ENCODE measurements at places on chromosomes 3 and 15. TPM values are rescaled to one million over a fixed set of nuclear protein-coding genes. Genes with fewer than 3 reads are reported as not detected.

GRCh38 chr3:23302271-23302670 is 99.1 kb downstream of the UBE2E2 start:
- no peak overlapping the region for H3K27ac ChIP-seq
- no peaks in the 10 kb centered on the region for H3K4me1 ChIP-seq
- H3K27me3 ChIP-seq, result no peaks in the 10 kb centered on the region

The C3orf85 gene
- not detected for total RNA-seq

The GNAT1 gene
- 0.78 TPM for total RNA-seq

DNA sequence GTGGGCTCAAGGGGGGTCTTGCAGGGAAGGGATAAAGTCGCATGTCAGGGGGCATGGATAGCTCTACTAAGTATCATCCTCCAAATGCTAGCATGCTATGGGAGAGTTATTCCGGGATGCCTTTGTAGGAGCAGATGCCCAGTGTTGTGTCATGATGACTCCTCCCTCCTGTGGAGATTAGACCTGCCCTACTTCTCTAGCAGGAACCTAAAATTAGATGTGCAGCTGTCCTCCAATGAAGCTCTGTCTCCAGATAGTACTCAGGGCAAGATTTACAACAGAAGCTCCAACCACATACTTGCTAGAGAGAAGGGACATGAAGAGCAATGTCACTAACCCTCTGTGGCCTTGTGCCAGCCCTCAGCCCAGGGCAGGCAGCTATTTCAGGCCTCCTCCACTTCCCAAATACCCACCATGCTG is 82.5 kb downstream of the AGBL1 start:
- H3K27ac ChIP-seq, result no peak overlapping the region
- H3K36me3 ChIP-seq, result no peaks in the 10 kb centered on the region

- no peak overlapping the region for H3K4me3 ChIP-seq
- no peaks in the 10 kb centered on the region for H3K27me3 ChIP-seq
- no peaks in the 10 kb centered on the region for H3K36me3 ChIP-seq
- H3K27ac ChIP-seq, result no peak overlapping the region
Observed at GRCh38 chr3:18557216-18557615, 132.1 kb upstream of the SATB1 start.

DNA sequence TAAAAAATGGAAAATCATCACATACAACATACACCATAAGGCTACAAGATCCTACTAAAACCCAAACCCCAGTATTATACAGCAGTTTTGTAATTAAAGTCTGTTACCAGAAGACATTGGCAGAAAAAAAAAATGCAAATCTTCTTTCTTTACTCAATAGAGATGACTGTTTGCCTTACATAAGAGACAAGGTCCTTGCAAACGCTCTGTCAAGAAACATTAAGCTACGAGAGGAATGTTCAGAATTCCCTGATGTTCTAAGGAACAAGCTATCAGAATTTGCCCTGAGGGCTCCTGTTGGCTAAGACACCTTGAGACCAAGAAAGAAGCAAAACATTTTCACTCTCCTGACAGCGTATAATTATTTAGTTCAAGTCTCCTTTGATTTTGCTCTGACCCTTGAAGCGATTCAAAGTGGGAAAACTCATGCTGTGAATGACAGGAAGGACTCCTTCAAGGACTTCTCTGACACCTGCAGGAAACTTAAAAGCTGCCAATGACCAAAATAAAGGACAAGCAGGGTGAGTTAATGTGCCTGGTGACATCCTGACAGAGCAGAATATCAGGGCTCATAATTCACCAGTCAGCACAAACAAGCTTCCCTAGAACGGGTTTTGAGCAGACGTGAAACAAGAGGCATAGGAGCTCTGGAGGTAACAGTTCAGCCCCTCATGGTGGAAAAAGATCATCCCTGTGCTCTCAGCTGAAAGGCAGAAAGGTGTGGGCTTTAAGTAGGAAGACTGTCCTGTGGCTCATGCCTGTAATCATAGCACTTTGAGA is 2.5 kb downstream of the SCAMP2 start:
- H3K4me3 ChIP-seq, result no peak overlapping the region
- H3K27ac ChIP-seq, result no peak overlapping the region
- peaks cover 3% of the 10 kb centered on the region for H3K27me3 ChIP-seq
- DNase-seq, result peak; percentile 6
- H3K4me1 ChIP-seq, result peaks cover 45% of the 10 kb centered on the region
- no peaks in the 10 kb centered on the region for H3K36me3 ChIP-seq

DNA sequence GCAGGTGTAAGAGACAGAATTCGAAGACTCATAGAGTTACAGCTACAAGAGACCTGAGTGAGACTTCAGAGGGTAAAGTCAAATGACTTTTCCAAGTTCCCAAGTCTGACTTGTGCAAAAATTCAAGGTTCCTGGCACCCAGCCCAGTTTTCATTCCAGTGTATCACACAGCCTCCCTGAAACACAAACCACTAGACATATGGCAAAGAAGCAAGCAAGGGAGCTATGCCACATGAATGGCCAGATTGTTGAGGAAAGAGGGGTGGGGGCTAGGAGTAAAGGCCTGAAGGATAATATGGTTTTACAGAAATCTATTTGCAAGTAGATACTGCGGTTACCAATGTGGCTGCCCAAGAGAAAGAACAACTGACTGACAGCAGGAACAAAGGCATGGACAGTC is 301.2 kb downstream of the MECOM start:
- no peak overlapping the region for H3K27ac ChIP-seq
- H3K4me1 ChIP-seq, result no peaks in the 10 kb centered on the region
- peak; percentile 33 for DNase-seq
- no peaks in the 10 kb centered on the region for H3K36me3 ChIP-seq
- H3K4me3 ChIP-seq, result no peak overlapping the region
- no peaks in the 10 kb centered on the region for H3K27me3 ChIP-seq

DNA sequence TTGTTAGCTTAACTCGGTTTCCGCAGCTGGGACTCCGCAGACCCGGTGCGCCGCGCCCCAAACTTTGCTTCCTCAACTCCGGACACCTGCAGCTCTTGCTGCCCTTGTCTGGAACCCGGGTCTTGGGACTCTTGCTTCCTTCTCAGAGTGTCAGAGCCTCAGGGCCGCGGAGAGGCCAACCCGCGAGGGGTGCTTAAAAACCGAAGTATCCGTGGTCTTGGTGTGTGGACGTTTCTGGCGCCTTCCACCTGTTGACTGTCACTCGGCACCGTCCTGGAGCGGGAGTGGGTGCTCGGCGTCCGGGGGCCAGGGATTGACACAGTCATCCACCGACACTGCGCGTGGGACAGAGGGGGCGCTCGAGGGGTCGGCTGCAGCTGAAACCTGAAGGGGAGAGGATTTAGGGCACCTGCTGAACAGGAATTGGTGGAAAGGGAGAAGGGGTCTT is 386 bp downstream of the SQOR start:
- no peak for DNase-seq
- peaks cover 23% of the 10 kb centered on the region for H3K4me1 ChIP-seq
- H3K27me3 ChIP-seq, result no peaks in the 10 kb centered on the region
- no peaks in the 10 kb centered on the region for H3K36me3 ChIP-seq

GRCh38 chr15:76994971-76995945 is at the start of gene PSTPIP1:
Gene PSTPIP1 (plus strand): TSS chr15:76995126. CDS start chr15:76995574, 448 bp downstream.
- H3K4me1 ChIP-seq, result peaks cover 10% of the 10 kb centered on the region
- no peak within 1 kb of the TSS for H3K4me3 ChIP-seq
- H3K27ac ChIP-seq, result no peak within 1 kb of the TSS
- H3K36me3 ChIP-seq, result no peaks in the 10 kb centered on the region

DNA sequence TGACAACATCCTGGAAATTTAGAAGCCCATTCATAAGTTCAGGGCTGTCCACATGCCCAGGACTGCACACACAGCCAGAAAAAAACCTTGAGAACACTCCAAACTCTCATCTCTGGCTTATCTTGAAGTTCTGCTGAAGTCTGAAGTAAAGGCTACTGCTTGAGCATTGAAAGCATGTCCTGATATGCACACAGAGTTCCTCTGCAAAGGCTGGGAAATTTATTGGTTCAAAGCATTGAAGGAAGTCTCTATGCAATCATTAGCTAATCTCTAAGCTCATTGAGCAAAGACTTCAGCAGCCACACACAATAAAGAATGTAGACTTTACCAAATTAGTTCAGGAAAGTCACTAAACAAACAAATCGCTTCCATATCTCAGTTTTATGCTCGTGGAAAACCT is 162.0 kb upstream of the STT3B start:
- H3K27ac ChIP-seq, result no peak overlapping the region
- no peaks in the 10 kb centered on the region for H3K4me1 ChIP-seq
- H3K36me3 ChIP-seq, result no peaks in the 10 kb centered on the region
- H3K4me3 ChIP-seq, result no peak overlapping the region
- DNase-seq, result no peak
